ENCODE measurements at places on chromosomes 1 and 21.
A peak's percentile ranks its signal among the peaks of the same experiment; 100 is the strongest.

GRCh38 chr1:221712776-221713431 lies 29.0 kb downstream of the DUSP10 start:
- DNase-seq: no peak

DNA sequence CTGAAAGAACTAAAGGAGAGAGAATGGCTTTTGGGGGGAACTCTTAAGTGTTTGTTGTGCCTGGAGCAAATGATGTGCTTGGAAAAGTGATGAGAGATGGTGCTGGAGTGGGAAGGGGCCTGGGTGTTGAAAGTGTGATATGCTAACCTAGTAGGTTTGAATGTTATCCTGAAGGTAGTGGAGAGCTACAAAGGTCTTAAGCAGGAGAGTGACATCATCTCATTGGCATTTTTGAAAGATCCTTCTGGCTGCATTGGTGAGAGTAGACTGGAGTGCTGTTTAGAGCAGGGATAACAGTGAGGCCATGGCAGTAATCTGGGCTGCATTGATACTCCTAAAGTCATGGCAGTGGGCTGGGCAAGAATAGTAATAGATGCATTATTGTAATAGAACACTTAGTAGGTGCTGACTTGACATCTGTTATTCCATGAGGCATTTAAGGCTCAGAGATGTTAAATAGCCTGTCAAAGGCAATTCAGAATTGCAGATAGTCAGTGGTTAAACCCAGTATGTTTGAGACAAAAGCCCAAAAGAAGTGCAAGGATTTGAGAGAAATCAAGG lies 44.5 kb downstream of the MDM4 start:
- no peak for DNase-seq

DNA sequence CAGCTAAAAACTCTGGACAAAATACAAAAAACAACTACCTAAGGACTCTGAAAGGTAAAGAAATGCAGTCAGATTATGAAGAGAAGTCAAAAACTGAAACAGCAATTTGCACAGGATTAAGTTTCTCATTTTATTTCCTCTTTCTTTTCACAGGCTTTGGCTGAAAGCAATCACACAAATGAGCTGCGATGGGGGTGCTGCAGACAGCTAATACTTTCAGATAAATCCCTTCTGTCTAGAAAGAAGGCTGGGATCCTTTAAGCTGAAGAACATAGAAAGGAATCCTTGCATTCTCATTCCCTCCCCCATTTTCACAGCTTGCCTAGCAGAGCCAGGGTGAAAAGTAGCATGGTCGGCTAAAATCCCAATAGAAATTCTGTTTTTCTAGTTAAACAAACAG lies 32.0 kb upstream of the PRDX6 start:
- DNase-seq: no peak

DNA sequence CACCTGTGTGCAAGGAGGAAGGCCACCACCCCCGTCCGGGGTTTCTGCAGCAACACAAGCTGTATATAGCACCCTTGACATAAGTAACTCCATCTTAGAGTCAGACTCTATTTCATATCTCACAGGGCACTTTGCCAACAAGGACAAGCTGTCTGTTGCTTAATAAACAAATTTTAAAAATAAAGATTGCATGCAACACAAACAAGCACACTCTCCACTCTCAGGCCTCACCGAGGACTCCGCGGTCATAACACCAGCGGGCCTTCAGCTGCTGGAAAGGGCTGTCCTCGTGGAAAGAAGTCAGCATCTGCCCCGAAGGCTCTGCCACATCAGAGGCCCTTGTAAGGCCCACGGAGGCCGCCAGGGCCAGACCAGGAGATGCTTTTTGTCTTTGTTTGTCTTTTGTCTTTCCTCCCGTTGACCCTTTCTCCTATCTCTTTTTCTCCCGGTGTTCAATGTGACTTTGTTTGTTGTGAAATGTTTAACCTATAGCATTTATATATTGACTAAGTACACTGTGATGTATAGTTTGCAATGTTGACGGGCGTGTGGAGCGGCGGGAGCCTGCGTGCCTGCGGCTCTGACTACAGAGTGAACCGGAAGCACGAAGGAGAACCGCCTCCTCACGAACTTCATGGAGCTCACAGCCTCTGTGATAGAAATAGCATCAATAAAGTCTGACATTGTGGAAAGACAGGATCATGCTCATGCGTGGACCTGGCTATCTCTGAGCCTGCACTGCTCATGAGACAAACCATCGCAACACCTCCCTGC lies 24.1 kb downstream of the MEGF6 start:
- peak; percentile 21 for DNase-seq

DNA sequence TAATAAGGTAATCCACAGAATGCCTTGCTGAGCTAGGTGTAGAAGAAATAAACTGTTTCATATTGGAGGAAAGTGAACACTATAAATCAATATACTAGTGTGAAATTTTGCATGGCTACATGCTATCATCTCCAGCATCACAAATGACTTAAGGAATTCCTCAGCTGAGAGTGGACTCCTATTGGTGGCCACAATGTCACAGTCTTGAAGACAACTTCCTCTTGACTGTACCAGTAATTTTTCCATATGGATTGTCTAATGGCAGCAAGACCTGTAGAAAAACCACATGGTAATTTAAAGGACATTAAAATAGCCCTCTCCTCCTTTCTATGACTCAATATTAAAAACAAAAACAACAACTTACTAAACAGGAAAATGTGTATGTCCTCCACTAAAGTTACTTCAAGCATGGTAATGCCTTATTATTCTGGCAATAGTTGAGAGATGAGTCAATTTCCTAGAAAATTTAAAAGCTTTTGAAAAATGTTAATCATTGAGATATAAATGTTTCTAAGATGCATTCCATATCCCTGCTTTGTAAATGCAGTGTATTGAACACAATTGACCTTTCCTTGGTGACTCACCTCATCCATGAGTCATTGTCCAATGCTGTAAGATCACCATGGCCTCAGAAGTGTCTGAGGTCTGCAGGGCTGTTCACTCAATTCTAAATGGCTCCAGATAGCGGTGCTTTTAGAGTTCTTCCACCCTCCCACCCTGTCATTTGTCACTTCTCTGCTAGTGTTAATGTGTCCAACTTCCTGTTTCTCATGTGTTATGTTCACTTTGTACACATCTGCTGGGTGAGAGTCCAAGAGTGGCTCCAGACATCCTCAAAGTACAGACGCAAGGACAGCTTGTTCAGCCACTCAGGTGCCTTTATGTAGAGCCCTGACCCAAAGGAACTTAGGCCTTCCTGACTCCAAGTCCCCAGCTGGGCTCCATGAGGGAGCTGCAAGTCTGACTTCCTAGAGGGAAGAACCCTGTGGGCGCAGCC lies 32.8 kb upstream of the DNASE2B start:
- peak; percentile 53 for DNase-seq

GRCh38 chr1:181712711-181713110 lies 229.4 kb downstream of the CACNA1E start:
- DNase-seq: no peak

- no peak for DNase-seq
Measured at GRCh38 chr1:247118946-247119446, 14.8 kb upstream of the ZNF669 start.

- no peak for DNase-seq
Measured at GRCh38 chr21:28675331-28676041, 317.2 kb downstream of the LTN1 start.

DNA sequence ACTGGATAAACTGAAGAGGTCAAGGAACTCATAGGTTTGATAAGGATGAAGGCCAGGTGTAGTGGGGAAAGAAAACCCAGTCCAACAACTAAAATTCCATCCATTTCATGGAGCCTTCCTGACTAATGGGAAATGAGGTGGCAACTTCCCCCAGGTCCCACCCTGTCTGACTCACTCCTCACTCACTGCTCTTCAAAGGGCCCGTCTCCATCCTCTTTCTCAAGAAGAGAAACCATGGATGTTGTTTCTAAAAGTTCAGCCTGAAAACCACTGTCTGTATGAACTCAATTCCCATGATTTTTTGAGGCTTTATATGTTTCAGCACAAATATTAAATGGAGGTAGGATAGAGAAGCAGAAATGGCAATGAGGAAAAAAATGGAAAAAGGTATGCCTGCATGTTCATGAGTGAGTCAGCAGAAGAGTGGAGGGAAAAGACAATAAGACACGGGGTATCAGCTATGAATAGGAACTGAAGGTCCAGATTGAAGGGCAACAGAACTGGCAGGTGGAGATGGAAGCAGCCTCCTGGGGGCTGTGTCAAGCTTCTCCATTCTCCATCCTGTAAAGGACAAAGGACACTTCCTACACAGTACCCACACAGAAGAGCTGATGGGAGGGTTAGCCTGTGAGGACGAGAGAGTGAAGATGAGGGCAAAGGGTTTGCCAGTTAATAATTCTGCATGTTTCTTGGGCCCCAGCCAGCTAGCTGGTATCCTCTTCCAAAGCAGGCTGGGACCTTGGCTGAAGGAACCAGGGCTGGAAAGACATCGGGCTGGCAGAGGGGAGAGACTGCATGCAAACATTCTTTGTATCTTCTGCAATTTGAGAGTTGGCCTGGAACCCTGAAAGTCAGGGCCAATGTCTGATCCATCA lies 5.5 kb upstream of the ELOVL1 start:
- no peak for DNase-seq

DNA sequence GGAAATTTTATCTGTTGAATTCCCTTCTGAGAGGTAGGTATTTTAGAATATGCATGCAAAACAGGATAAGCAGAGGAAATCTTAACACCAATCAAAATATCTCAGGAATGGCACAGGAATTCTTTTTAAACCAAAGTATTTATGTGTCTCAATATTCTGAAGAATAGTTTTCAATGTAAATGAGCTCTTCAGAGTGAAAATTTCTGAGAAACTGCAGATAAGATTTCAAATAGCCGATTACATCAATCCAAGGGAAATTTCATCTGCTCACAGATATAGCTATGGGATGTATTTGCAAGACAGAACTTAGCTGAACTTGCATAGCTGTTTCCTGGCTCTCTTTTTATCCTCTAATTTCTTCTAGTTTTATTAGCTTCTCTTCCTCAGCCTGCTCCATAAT lies 209.5 kb downstream of the GRIK1 start:
- DNase-seq: no peak

DNA sequence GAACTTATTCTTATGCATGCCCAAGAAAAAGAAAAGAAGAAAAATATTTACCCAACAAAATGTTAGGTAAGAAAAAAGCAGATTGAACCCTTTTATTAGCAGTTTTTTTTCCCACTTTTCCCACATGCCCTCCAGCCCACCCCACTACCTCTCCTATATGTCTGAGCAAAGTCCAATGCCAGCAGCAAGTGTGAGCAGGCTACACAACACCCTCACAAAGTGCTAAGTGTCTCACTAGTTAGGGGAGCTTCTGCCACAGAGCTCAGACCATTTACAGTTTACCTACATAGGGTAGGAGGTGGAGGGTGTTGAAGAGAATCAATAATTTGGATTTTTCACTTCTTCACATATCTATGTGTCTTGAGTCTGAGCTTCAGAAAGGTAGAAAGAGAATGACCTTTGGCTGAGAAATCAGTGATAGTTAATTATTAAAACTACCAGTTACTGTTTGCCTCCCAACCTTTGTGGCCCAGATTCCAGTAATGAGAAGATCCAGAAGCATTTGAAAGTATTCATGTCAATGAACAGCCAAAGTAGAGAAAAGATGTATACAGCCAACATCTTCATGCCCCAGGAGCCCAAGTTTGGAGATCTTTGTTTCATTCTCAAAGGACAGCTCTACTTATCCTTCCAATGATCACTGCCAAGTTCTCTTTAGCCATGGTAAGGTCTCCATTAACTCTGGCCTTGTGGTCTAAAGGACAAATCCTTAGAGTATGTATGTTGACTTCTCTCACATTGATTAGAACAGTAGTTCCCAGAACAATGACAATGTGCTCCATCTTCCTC lies 26.2 kb downstream of the OR10J5 start:
- DNase-seq: no peak

DNA sequence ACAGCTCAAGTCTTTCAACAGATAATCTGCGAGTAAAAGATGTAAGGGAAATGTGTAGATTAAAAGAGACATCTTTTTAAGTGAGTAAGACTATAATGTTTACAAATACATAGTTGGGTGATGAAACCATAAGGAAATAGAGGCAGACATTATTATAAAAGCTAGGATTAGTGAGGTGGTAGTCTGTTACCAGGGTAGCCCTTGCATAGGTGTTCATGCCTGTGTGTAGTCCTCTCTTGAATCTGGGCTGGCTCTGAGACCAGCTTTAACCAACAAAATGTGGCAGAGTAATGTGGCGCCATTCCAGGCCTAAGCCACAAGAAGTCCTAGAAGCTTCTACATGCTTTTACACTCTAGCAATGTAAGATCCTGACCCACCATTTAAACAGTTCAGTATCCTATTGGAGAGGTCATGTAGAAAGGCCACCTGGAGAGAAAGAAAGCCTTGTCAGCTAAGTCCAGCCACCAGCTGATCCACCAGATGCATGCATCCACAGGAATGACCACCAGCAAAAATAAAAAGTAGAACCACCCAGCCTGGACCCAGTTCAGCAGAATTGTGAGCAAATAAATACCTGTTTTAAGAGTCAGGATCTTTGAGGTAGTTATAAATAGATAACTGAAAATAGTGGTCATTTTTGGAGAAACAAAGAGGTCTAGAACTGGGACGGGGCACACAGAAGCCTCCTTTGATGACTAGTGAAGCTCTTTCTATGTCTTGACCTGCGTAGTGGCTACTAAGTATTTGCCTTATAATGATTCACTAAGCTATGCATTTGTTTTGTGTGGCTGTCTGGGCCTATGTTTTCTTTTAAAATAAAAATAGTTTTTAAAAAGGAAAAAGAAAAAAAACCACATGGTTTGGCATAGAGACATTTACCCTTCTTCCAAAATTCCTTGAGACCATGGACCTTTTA lies 8.1 kb downstream of the NIBAN1 start:
- DNase-seq: no peak

DNA sequence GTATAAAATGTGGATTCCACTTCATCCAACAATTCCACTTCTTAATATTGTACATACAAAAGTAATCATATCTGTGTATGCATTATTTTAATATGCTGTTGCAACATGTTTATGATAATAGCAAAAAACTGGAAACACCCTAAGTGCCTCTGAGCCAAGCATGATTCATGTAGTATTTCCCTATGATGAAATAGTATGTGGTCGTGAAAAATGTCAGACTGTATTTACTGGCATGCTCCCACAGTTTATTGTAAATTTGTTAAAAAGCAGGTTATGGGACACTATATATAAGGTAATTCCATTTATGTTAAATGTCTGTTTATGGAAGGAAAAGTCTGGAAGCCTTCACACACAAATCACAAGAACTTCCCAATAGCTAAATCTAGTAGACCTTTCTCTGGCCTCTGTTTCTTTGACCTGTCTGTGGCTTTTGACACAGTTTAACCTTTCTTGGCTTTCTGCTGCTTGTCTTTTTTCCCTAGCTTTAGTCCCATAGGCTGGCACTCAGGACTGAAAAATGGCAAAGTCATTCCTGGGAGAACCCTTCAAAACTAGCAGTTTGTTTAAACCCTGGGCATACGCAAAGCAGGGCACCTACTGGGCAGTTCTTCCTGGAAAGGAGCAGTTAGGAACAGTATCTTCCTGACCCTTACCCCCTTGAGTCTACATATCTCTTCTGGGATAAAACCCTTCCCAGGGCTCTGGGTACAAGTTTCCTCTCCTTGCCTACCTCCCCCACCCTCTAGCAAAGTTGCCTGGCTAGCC lies 65.4 kb upstream of the ARTN start:
- no peak for DNase-seq

- no peak for DNase-seq
Measured at GRCh38 chr1:245923215-245923614, 583.9 kb downstream of the SMYD3 start.

GRCh38 chr1:178275553-178275952 lies 181.6 kb downstream of the RASAL2 start:
- no peak for DNase-seq

Measured in brain pericyte (primary cell).